SW 1271 (cell line): ENCODE measurements at places on chromosomes 2 and 18.

DNA sequence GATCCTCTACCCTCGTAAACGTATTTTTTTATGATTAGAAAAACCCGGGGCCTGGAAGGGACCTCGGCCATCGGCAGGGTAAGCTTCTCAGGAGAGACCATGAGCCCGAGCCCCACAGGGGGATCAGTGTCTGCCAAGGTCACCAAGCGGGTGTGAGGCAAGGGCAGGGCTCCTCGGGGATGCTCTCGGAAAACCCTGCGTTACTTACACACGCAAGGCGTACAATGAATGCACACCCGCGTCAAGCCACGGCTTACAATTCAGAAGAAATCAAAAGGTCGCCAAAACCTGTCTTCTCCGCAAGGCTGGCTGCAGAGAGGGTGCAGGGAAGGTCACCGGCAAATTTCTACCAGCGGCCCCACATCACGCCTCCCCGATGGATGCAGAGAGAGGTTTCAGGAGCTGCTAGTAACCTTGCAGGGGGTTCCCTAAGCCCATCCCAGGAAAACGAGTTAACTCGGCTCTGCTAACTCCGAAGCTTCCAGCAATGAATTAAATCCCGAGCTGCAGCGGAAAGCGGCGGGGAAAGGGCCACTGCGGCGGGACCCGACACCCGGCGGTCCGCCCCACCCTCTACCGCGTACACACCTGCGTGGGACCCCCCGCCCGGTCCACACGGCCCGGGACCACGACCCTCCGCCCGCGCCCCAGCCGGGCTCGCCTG is 638 bp downstream of the ST3GAL5 start:
- DNase-seq, result no peak

DNA sequence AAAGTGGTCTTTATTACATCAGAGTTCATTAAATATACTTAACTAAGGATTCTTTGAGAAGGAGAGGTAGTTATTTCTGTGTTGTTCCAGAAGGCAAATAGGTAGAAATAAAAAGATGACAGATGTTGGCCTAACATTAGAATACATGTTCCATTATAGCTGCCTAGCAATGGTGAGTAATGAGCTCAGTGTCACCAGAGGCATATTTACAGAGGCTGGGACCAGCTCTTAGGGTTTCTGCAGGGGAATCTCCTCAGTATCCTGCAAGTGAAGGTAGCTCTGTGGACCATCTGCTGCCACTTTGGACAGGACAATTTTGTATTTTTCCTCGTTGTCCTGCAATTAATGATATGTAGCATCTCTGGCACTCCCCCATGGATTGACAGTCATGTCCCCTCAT is 416.0 kb downstream of the THSD7B start:
- DNase-seq, result no peak

DNA sequence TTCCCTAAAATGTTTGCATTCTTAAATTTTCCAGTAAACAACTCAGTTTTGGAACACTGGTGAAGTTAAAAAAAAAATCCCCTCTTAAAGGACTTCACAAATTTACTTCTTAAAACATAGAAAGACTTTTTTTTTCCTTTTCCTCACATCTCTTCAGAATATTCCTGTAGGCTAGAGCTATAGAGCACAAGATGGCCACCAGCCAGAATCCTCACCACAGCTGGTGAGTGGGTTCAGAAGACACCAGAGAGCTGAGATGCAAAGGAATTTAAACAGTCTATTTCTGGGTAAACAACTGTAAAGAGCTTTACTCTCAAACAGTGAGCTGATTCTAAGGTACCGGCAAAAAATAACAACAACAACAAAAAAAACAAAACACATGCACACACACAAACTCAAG is 252.8 kb downstream of the LRP1B start:
- DNase-seq, result no peak

- no peak for DNase-seq
Observed at GRCh38 chr2:62050456-62051045, 145.1 kb downstream of the COMMD1 start.

- DNase-seq, result no peak
Observed at GRCh38 chr2:236824836-236825235, 255.2 kb downstream of the ACKR3 start.

GRCh38 chr18:13381944-13382365 is 163.4 kb downstream of the LDLRAD4 start:
- no peak for DNase-seq
